ENCODE measurements at places on chromosomes 7 and 10. TPM values are rescaled to one million over a fixed set of nuclear protein-coding genes. Genes with fewer than 3 reads are reported as not detected.

- no peaks in the 10 kb centered on the region for H3K36me3 ChIP-seq
- H3K27me3 ChIP-seq, result no peaks in the 10 kb centered on the region
- H3K27ac ChIP-seq, result no peak overlapping the region
- DNase-seq, result peak; percentile 25
Measured at GRCh38 chr10:69218831-69219230, 1.3 kb upstream of the HKDC1 start.

The WAPL gene
- 28.1 TPM for total RNA-seq

The HOXA5 gene
- total RNA-seq, result 0.25 TPM

DNA sequence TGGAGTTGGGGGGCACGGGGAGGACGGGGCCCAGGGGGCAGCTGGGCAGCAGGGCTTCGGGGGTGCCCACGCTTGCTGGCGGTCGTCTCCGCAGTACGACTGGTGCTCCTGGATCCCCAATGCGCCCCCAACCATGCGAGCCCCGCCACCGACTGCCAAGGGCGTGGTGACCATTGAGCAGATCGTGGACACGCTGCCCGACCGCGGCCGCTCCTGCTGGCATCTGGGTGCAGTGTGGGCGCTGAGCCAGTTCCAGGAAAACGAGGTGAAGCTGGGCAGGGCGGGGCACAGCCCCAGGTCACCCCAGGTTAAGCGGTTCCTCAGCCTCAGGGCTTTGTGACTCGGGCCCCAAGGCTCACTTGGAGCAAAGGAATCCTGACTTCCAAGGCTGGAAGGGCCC lies 70.0 kb downstream of the ALOX5 start:
- DNase-seq, result no peak
- H3K4me3 ChIP-seq, result no peak overlapping the region
- H3K27ac ChIP-seq, result no peak overlapping the region
- no peaks in the 10 kb centered on the region for H3K4me1 ChIP-seq
- peaks cover 3% of the 10 kb centered on the region for H3K27me3 ChIP-seq
- no peaks in the 10 kb centered on the region for H3K36me3 ChIP-seq

- DNase-seq, result no peak
- H3K4me1 ChIP-seq, result peaks cover 25% of the 10 kb centered on the region
- no peak overlapping the region for H3K27ac ChIP-seq
Measured at GRCh38 chr10:62811159-62811875, 4.8 kb downstream of the EGR2 start.

GRCh38 chr10:31604096-31604495 lies 285.1 kb downstream of the ZEB1 start:
- DNase-seq, result peak; percentile 37
- 0 out of 2 replicates have a peak overlapping the region, but pooled peaks have one; percentile 70 for H3K27ac ChIP-seq
- H3K4me3 ChIP-seq, result peak overlapping the region; percentile 80
- no peaks in the 10 kb centered on the region for H3K27me3 ChIP-seq

The FANK1 gene
- total RNA-seq, result 13.3 TPM

GRCh38 chr7:30880125-30880720 lies 31.4 kb upstream of the AQP1 start:
- no peak overlapping the region for H3K27ac ChIP-seq
- no peaks in the 10 kb centered on the region for H3K36me3 ChIP-seq
- DNase-seq, result peak; percentile 21
- H3K4me1 ChIP-seq, result peaks cover 6% of the 10 kb centered on the region
- no peak overlapping the region for H3K4me3 ChIP-seq
- no peaks in the 10 kb centered on the region for H3K27me3 ChIP-seq

GRCh38 chr10:23613900-23614299 lies 175.0 kb downstream of the OTUD1 start:
- no peaks in the 10 kb centered on the region for H3K27me3 ChIP-seq
- no peaks in the 10 kb centered on the region for H3K36me3 ChIP-seq
- no peak overlapping the region for H3K27ac ChIP-seq

DNA sequence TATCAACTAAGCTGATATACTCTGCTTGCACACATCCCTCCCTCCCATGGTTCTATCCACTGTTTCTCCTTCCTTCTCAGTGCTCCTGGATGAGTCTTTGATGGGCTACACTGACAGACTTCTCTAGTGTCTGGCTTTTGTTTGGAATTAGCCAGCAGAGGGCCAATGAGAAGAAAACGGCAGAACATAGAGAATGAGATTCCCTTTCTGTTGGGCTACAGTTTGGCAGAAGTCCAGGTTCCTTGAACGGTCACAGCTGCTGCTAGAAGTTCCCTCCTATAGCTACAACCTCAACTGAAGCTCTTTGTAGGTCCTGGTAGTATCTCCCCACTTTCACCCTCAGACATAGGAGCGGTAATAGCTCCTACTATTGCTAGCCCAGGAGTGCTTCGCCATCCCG lies 251.1 kb upstream of the LRRN3 start:
- H3K27ac ChIP-seq, result no peak overlapping the region
- H3K36me3 ChIP-seq, result no peaks in the 10 kb centered on the region
- no peak overlapping the region for H3K4me3 ChIP-seq

The VWA2 gene
- not detected for total RNA-seq

GRCh38 chr10:25615926-25616325 lies 318.1 kb upstream of the MYO3A start:
- no peaks in the 10 kb centered on the region for H3K4me1 ChIP-seq
- no peak for DNase-seq
- H3K4me3 ChIP-seq, result no peak overlapping the region
- H3K27ac ChIP-seq, result no peak overlapping the region
- no peaks in the 10 kb centered on the region for H3K36me3 ChIP-seq
- no peaks in the 10 kb centered on the region for H3K27me3 ChIP-seq

The ANXA8 gene
- 3.7 TPM for total RNA-seq

DNA sequence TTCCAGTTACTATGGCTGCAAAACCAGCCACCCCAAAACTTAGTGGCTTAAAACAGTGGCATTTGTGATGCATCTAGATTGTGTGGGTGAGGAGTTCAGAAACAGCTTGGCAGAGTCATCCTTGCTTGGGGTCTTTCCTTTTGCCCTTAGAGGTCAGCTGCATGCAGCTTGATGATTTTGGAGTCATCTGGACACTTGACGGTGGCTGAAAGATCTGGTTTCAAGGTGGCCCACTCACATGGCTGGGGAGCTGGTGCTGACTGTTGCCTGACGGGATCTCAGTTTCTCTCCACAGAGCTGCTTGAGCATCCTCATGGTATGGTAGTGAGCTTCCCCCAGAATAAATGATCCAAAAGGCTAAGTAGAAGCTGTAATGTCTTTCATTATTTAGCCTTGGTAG lies 191.3 kb upstream of the GALNT17 start:
- DNase-seq, result no peak
- no peaks in the 10 kb centered on the region for H3K27me3 ChIP-seq
- H3K36me3 ChIP-seq, result no peaks in the 10 kb centered on the region
- H3K4me3 ChIP-seq, result no peak overlapping the region
- H3K4me1 ChIP-seq, result no peaks in the 10 kb centered on the region

DNA sequence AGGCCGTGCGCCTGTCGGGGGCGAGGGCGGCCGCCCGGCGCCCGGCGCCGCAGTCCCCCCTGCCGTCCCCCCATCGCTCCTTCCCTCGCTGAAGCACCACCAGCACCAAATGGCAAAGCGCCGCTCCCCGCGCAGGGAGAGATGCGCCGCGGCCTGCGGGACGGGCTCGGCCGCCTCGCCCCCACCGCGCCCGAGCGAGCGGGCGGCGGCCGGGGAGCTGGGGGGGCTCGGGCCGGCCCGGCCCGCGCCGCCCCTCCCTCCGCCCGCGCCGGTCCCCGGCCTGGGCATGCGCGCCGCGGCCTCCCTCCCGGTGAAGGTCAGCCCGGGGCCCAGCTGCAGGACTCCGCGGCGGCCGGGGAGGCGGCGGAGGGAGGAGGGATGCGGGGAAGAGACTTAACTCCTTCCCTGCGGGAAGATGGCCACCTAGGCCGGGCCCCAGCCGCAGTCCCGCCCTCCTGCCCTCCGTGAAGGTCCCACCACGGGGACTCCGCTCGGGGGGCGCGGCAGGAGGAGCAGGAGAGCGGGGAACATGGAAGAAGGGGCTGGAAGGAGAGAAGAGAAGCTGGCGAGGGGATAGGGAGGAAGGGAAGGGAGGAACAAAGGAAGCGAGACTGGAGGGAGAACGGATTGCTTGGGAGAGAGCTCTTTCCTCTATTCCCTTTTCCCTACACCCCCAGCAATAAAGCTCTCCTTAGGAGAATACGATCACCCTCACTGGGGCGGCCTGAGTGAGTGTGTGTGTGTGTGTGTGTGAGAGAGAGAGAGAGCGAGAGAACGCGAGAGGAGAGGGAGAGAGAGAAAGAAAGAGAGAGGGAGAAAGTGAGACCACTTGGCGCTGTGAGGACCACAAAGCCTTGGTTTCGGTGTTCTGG lies 3.4 kb upstream of the SMARCD3 start:
- peak overlapping the region; percentile 76 for H3K27ac ChIP-seq
- H3K4me1 ChIP-seq, result peaks cover 13% of the 10 kb centered on the region
- peak; percentile 84 for DNase-seq
- H3K36me3 ChIP-seq, result no peaks in the 10 kb centered on the region

DNA sequence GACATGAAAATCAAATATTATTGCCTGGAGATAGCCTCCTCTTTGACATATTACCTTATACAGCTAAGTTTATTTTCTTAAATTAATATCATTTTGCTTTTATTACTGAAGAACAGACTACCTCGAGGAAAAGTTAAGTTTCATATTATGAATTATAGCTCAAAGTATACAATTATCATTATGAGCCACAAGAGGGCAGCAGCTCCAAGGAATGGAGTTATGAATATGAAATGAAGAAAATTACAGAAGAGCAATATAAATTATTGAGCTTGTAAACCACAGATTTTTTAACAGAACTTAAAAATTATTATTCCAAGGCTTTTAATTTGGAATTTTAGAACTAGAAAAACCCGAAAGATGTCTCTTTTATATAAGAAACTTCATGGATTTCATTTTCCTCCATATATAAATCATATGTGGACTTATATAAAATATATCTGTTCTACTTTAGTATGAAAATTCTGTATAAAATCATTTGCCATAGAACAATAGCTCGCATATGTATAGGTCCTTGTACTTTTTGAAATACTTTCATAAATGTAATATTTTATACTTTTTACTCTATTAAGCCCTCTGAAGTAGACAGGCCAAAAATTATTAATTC lies 40.1 kb downstream of the IQUB start:
- DNase-seq, result peak; percentile 51
- H3K36me3 ChIP-seq, result no peaks in the 10 kb centered on the region
- no peaks in the 10 kb centered on the region for H3K27me3 ChIP-seq
- no peak overlapping the region for H3K4me3 ChIP-seq
- H3K4me1 ChIP-seq, result no peaks in the 10 kb centered on the region

DNA sequence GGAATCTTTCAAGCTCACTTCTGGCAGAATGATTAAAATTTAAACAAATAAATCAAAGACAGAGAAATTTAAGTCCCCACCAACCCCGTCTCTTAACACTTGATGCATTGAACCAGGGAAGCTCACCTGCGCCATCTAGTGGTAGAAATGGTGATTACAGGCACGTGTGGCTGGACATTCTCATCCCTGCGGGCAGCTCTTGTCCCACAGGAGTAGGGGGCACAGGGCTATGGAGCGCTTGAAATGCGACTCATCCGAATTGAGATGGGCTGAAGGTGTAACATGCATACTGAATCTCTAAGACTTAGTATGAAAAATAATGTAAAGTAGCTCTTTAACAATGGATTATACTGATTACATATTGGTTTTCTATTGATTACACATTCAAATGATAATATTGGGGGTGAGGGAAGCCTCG lies 24.8 kb upstream of the SLIT1 start:
- 0 out of 2 replicates have a peak, but pooled peaks cover 14% of the 10 kb centered on the region for H3K27me3 ChIP-seq
- H3K36me3 ChIP-seq, result no peaks in the 10 kb centered on the region
- no peak overlapping the region for H3K4me3 ChIP-seq
- no peaks in the 10 kb centered on the region for H3K4me1 ChIP-seq

GRCh38 chr10:117997673-117998072 lies 49.1 kb downstream of the RAB11FIP2 start:
- H3K36me3 ChIP-seq, result no peaks in the 10 kb centered on the region
- no peak for DNase-seq
- no peak overlapping the region for H3K27ac ChIP-seq
- H3K4me1 ChIP-seq, result no peaks in the 10 kb centered on the region

The SLC16A9 gene
- total RNA-seq, result not detected

The CRHR2 gene
- total RNA-seq, result not detected

GRCh38 chr7:24948739-24949138 lies 31.2 kb downstream of the OSBPL3 start:
- no peaks in the 10 kb centered on the region for H3K36me3 ChIP-seq
- H3K27me3 ChIP-seq, result no peaks in the 10 kb centered on the region
- H3K27ac ChIP-seq, result no peak overlapping the region
- peak; percentile 36 for DNase-seq

DNA sequence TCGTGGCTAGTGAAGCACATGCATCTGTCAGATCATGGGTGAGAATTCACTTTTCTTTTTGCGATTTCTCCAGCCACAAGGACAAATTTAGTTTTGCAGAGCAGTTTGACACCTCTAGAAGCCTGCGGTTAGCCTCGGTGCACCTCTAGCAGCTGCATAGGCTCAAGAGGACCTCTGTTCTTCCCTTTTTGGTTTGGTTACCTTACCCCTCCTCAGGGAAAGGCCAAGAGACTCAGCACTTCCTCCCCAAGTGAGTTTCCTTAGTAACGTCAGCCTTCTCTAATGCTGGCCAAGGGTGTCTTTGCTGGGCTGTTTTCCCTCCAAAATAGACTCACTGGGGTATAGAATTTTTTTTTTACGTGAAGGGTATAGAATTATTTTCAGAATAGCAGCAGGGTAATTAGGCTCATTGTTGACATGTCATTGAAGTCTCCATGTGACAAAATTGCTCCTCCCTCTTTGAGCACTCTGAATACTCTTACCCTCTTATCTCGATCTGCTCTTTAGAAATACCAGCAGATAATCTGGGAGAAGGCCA lies 97.8 kb downstream of the AUTS2 start:
- no peaks in the 10 kb centered on the region for H3K36me3 ChIP-seq
- H3K4me3 ChIP-seq, result no peak overlapping the region
- no peak for DNase-seq
- no peaks in the 10 kb centered on the region for H3K27me3 ChIP-seq
- H3K27ac ChIP-seq, result no peak overlapping the region

- no peak overlapping the region for H3K4me3 ChIP-seq
- H3K27ac ChIP-seq, result no peak overlapping the region
- H3K27me3 ChIP-seq, result peaks cover 29% of the 10 kb centered on the region
- no peak for DNase-seq
- H3K4me1 ChIP-seq, result no peaks in the 10 kb centered on the region
- H3K36me3 ChIP-seq, result no peaks in the 10 kb centered on the region
Measured at GRCh38 chr10:124039483-124040013, 53.9 kb downstream of the CHST15 start.

DNA sequence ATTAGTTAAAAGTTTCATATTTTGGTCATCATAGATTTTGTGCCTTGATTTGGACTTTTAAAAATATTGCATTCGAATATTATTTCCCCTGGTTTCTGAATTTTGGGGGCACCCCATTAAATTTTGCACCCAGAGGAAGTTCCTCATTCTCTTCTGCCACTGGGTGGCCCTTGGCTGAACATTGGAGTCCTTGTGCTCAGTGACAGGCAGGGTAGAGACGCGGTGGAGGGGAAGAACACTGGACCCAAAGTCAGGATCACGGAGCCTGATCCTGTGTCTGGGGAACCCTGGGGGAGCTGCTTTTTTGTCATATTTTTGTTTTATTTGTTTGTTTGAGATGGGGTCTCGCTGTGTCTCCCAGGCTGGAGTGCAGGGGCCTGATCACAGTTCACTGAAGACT lies 74.7 kb downstream of the MKI67 start:
- no peaks in the 10 kb centered on the region for H3K36me3 ChIP-seq
- no peak overlapping the region for H3K4me3 ChIP-seq
- H3K27ac ChIP-seq, result no peak overlapping the region
- no peaks in the 10 kb centered on the region for H3K27me3 ChIP-seq
- H3K4me1 ChIP-seq, result peaks cover 15% of the 10 kb centered on the region
- no peak for DNase-seq

Data from GM23248 (cell line).